NCI-H345 (cell line): ENCODE measurements at places on chromosomes 3 and 15.
A peak's percentile ranks its signal among the peaks of the same experiment; 100 is the strongest.

GRCh38 chr3:123791417-123791816 is 92.7 kb downstream of the MYLK start:
- no peak for DNase-seq

- peak; percentile 2 for DNase-seq
Measured at GRCh38 chr3:133330065-133330464, 69.8 kb upstream of the BFSP2 start.

DNA sequence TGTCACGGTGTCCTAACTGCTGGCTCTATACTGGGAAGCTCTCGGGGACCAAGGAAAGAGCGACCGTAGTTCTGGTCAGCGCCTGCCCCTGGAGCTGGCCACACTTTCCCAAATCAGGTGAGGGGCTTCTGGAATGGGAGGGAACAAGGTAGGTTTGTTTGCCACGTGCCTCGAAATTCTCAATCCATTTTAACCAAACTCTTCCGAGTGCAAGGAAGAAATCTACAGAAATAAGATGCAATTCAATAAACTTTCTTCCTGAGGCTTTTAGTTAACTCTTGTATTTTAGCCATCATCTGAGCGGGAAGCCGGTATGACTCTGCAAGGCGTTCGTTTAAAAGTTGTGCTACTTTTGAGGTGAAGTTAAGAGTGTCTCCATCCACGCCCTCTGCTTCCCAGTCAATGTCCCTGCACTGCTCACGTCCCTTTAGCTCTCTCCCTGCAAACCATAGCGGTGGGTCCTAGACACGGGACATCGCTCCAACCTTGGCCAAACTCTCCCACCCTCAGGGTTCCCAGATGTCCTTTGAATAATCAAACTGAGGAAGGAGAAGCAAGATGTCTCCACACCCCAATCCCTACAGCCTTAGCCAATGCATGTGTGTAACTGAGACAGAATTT is 597 bp downstream of the AGTR1 start:
- DNase-seq, result no peak

- DNase-seq, result no peak
Measured at GRCh38 chr3:112096176-112096575, 10.0 kb downstream of the C3orf52 start.
